Ovary (tissue), 10 donors: ENCODE measurements at places on chromosomes 7 and 10. TPM values are rescaled to one million over a fixed set of nuclear protein-coding genes. Genes with fewer than 3 reads are reported as not detected.

Gene AKR1E2
- total RNA-seq: 4.3 TPM

Gene NKX2-3
- total RNA-seq: not detected

Gene HABP2
- 2.3 TPM for total RNA-seq

Gene PWWP2B
- total RNA-seq: 14.9 TPM

Gene FAM25G
- total RNA-seq: not detected

Gene MYOZ1
- total RNA-seq: 0.51 TPM

Gene AKR1D1
- not detected for total RNA-seq

Gene PTPN20
- total RNA-seq: 7.7 TPM

Gene SPDYE9
- not detected for total RNA-seq

Gene RARRES2
- 369 TPM for total RNA-seq

GRCh38 chr7:155352076-155352752, 54.5 kb downstream of the INSIG1 start:
- H3K4me1 ChIP-seq: no peaks in the 10 kb centered on the region
- H3K36me3 ChIP-seq: no peaks in the 10 kb centered on the region
- no peak for DNase-seq
- no peaks in the 10 kb centered on the region for H3K27me3 ChIP-seq
- no peak overlapping the region for H3K4me3 ChIP-seq

DNA sequence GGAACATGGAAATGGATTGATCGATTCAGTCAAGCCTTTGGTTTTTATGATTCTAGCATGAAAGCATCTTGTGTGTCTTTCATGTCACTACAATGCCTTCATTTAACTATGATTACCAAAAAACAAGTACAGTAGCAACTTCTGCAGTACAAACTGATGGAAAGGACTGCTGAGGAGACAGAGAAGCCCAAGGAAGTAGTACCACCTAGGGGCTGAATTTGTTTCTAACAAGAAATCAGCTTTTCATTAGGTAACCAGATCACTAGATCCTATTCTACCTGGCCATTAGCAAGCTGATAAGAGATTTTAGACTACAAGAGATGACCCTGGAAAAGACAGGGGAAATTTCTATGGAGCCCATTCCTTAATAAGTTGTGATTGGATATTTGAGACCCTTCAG, 3.2 kb upstream of the IFIT1 start:
- H3K27ac ChIP-seq: no peak overlapping the region
- H3K36me3 ChIP-seq: no peaks in the 10 kb centered on the region

- peaks cover 22% of the 10 kb centered on the region for H3K4me1 ChIP-seq
- peak overlapping the region; percentile 90 for H3K4me3 ChIP-seq
- DNase-seq: peak; percentile 82
- H3K36me3 ChIP-seq: no peaks in the 10 kb centered on the region
These were observed 1.1 kb downstream of the TTYH3 start for GRCh38 chr7:2632733-2633537.

- H3K27me3 ChIP-seq: peaks cover 2% of the 10 kb centered on the region
- no peaks in the 10 kb centered on the region for H3K36me3 ChIP-seq
- no peaks in the 10 kb centered on the region for H3K4me1 ChIP-seq
- DNase-seq: no peak
- H3K27ac ChIP-seq: no peak overlapping the region
- no peak overlapping the region for H3K4me3 ChIP-seq
These were observed 110.5 kb upstream of the MAGI2 start for GRCh38 chr7:79563821-79564522.

GRCh38 chr7:35356495-35356894, 102.6 kb upstream of the TBX20 start:
- H3K27me3 ChIP-seq: no peaks in the 10 kb centered on the region
- no peaks in the 10 kb centered on the region for H3K4me1 ChIP-seq
- no peak for DNase-seq

GRCh38 chr10:48651839-48652238, 32.8 kb upstream of the WDFY4 start:
- no peaks in the 10 kb centered on the region for H3K4me1 ChIP-seq
- H3K27me3 ChIP-seq: no peaks in the 10 kb centered on the region
- H3K27ac ChIP-seq: no peak overlapping the region

DNA sequence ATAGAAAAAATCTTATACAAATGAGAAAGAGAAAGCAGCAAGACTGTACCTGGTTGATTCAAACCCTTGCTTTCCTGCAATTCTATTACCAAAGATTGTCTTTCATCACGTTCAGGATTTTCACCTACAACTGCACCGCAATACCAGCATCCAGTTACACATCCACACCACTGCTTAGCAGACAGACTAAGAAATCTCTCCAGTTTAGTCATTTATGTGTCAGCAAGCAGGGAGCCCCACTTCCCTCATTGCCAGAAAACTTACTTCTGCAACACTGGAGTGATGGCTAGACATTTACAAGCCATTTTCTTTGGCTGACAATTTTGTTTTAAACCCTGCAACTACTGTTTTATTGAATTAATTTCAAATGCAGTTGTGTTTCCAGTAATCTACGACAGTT, 359.6 kb upstream of the MEOX2 start:
- H3K27me3 ChIP-seq: no peaks in the 10 kb centered on the region
- no peak overlapping the region for H3K27ac ChIP-seq
- H3K36me3 ChIP-seq: no peaks in the 10 kb centered on the region
- DNase-seq: no peak
- no peaks in the 10 kb centered on the region for H3K4me1 ChIP-seq
- no peak overlapping the region for H3K4me3 ChIP-seq

DNA sequence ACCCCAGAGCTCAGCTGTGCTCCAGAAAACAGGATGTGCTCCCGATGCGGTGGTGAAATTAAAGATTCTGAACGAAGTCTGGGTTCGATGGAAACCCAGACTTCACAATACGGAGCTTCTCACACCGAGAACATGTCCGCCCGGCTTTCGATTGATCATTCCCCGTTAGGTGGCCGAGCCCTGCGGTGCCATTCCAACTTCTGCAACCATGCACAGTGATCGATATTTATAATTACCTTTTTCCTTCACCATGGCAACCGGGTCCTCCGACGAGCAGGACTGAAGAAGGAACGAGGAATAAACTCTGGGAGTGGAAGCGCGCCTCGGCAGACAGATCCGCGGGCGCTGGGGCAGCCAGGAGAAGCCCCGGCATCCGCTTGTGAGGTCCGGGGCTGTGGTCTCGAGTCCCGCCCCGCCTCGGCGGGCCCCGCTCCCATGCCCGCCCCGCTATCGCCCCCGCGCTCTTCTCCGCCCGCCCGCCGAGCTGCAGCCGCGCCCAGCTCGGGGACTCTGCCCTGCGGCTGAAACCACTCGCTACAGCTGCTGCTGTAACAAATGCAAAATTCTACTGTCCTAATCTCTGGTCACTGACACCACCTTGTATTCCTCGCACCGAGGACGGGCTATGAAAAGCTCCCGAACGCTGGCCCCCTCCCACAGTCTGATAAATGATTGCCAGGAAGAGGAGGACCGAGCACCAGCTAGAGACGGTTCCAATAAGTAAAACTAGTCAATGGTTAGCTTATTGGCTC, 26.2 kb downstream of the ABLIM1 start:
- no peak overlapping the region for H3K27ac ChIP-seq
- DNase-seq: peak; percentile 47
- no peaks in the 10 kb centered on the region for H3K27me3 ChIP-seq
- H3K4me1 ChIP-seq: peaks cover 9% of the 10 kb centered on the region

DNA sequence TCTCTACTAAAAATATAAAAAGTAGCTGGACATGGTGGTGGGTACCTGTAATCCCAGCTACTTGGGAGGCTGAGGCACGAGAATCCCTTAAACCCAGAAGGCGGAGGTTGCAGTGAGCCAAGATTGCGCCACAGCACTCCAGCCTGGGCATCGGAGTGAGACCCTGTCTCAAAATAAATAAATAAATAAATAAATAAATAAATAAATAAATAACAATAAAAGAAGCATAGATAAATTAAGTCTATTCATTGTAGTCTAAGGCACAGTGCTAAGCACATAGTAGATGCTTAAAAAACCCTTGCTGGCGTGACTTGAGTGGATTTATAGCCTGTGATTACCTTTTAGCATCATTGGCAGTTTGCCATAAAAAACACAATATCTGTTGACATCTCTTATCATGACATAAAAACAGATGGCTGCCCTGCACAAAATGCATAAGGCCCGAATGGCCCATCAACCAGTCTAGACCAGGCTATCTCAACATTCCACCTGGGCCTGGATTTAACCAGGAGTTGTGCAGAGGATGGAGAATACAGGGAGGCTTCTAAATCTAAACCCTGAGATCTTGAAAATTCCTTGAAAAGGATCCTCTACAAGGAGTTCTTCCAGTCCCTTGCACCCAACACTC, 94.9 kb downstream of the PRLHR start:
- H3K36me3 ChIP-seq: no peaks in the 10 kb centered on the region
- no peaks in the 10 kb centered on the region for H3K27me3 ChIP-seq
- DNase-seq: no peak
- H3K27ac ChIP-seq: no peak overlapping the region

- H3K4me3 ChIP-seq: no peak overlapping the region
- DNase-seq: no peak
- H3K27ac ChIP-seq: no peak overlapping the region
- no peaks in the 10 kb centered on the region for H3K27me3 ChIP-seq
- H3K36me3 ChIP-seq: no peaks in the 10 kb centered on the region
These were observed 7.7 kb downstream of the HDAC9 start for GRCh38 chr7:18503126-18503866.

DNA sequence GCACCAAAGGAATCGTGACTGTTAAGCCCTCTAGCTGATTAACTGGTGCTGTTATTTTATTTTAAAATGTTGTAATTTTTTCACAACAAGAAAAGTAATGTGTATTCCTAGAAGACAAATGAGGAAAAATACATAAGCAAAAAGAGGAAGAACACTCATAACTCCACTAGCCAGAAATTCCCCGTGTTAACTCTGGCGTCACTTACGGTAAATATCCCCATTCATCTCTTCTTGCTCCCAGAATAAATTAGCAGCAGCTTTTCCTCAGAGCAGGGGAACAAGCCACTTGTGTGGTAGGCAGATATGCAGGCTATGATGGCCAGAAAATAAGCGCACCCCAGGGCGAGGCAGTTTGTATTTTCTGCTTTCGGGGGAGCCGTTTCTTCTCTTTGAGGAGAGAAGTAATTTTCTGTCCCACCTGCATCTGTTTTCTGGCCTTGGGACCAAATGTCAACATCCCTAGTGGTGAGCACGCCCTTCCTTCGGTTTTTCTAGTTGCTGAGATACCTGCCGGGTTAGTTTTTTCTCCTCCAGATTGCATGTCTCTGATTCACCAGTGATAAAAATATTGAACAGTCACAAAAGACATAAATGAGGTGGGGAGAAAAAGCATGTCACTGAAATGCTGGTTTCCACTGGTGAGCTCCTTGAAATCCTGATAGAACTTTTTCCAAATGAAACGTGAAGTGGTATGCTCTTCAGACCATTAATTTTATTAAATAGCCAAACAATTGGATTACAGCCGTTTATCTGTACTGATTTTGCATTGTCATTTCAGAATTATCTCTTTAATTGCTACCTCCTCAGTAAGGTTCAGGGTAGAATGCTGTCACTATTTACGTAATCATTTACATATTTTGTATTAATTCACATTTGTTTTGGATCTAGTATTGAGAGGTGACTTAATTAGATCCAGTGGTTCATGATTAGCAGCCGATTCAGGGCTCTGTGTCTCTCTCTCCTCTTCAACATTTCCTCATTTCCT, 268.1 kb downstream of the CAMK1D start:
- DNase-seq: no peak
- H3K4me1 ChIP-seq: no peaks in the 10 kb centered on the region
- H3K27ac ChIP-seq: no peak overlapping the region
- no peaks in the 10 kb centered on the region for H3K36me3 ChIP-seq
- no peaks in the 10 kb centered on the region for H3K27me3 ChIP-seq

GRCh38 chr10:92291921-92292845, 1.2 kb downstream of the MARCHF5 start:
- DNase-seq: peak; percentile 61
- peak overlapping the region; percentile 80 for H3K4me3 ChIP-seq
- no peaks in the 10 kb centered on the region for H3K27me3 ChIP-seq
- no peaks in the 10 kb centered on the region for H3K36me3 ChIP-seq
- H3K4me1 ChIP-seq: peaks cover 3% of the 10 kb centered on the region

- H3K27me3 ChIP-seq: no peaks in the 10 kb centered on the region
- H3K27ac ChIP-seq: no peak overlapping the region
- no peaks in the 10 kb centered on the region for H3K36me3 ChIP-seq
- no peak for DNase-seq
- H3K4me1 ChIP-seq: no peaks in the 10 kb centered on the region
These were observed 20.7 kb upstream of the TECTB start for GRCh38 chr10:112262546-112262945.
